ENCODE measurements at places on chromosomes 11 and 22. TPM values are rescaled to one million over a fixed set of nuclear protein-coding genes. Genes with fewer than 3 reads are reported as not detected.

LRRC74B gene
- polyA plus RNA-seq: not detected

SHANK3 gene
- polyA plus RNA-seq: 6.3 TPM

NNMT gene
- 93.2 TPM for polyA plus RNA-seq

C11orf97 gene
- polyA plus RNA-seq: not detected

TPBGL gene
- 0.14 TPM for polyA plus RNA-seq

IL18 gene
- polyA plus RNA-seq: 26.2 TPM

ATF4 gene
- 454 TPM for polyA plus RNA-seq
